Activated CD4-positive, alpha-beta T cell treated with anti-CD3 and anti-CD28 coated beads, Interleukin-2, amount 10 ng/mL, durations not matched to agents 7 days and 5 days (primary cell): ENCODE measurements at places on chromosomes 5 and 9.

- H3K4me3 ChIP-seq = peak overlapping the region; percentile 98
- H3K36me3 ChIP-seq = peaks cover 41% of the 10 kb centered on the region
- H3K27me3 ChIP-seq = no peaks in the 10 kb centered on the region
- peak overlapping the region; percentile 94 for H3K27ac ChIP-seq
Measured at GRCh38 chr9:75088646-75089372, 495 bp downstream of the OSTF1 start.

GRCh38 chr5:2908086-2908485 is 156.6 kb upstream of the IRX2 start:
- DNase-seq = no peak
- no peaks in the 10 kb centered on the region for H3K4me1 ChIP-seq
- no peaks in the 10 kb centered on the region for H3K27me3 ChIP-seq
- no peak overlapping the region for H3K4me3 ChIP-seq
- H3K36me3 ChIP-seq = no peaks in the 10 kb centered on the region
- H3K27ac ChIP-seq = no peak overlapping the region

GRCh38 chr5:135991429-135991828 is 36.6 kb upstream of the LECT2 start:
- no peak overlapping the region for H3K4me3 ChIP-seq
- H3K4me1 ChIP-seq = no peaks in the 10 kb centered on the region
- H3K27me3 ChIP-seq = peaks cover 4% of the 10 kb centered on the region
- no peaks in the 10 kb centered on the region for H3K36me3 ChIP-seq
- no peak overlapping the region for H3K27ac ChIP-seq
- no peak for DNase-seq

DNA sequence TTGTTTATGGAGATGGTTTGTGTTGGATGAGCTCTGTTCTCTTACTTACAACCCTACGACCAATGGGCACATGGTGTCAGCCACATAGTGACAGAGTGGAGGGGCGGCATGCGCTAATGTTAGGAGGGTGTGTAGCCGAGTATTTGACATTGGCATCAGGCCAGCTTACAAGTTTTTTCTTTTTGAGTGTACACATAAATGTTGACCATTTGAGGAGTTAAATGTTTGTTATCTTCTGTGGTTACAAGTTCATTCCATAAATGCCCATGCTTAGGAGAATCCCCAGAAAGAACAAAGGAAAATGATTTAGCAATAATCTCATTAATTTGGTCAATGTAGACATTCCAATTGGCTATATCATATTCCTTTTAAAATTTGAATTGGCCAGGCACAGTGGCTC is 180.1 kb upstream of the ELL2 start:
- H3K4me3 ChIP-seq = no peak overlapping the region
- no peak for DNase-seq
- H3K27ac ChIP-seq = no peak overlapping the region

- H3K27ac ChIP-seq = no peak overlapping the region
- H3K36me3 ChIP-seq = no peaks in the 10 kb centered on the region
- H3K4me1 ChIP-seq = no peaks in the 10 kb centered on the region
- no peak overlapping the region for H3K4me3 ChIP-seq
- H3K27me3 ChIP-seq = no peaks in the 10 kb centered on the region
Measured at GRCh38 chr5:38009749-38010358, 170.0 kb upstream of the GDNF start.

GRCh38 chr5:174191076-174191475 is 145.6 kb downstream of the NSG2 start:
- H3K27me3 ChIP-seq = no peaks in the 10 kb centered on the region
- no peak overlapping the region for H3K4me3 ChIP-seq
- no peak overlapping the region for H3K27ac ChIP-seq
- no peaks in the 10 kb centered on the region for H3K36me3 ChIP-seq
